ENCODE measurements at places on chromosomes 12 and 14.

- no peak for DNase-seq
These were observed 118.8 kb upstream of the CCND2 start for GRCh38 chr12:4154672-4155225.

- no peak for DNase-seq
These were observed 218.0 kb downstream of the SYT1 start for GRCh38 chr12:79082595-79082994.

GRCh38 chr14:43336351-43336750 is 1170.7 kb downstream of the FSCB start:
- no peak for DNase-seq

DNA sequence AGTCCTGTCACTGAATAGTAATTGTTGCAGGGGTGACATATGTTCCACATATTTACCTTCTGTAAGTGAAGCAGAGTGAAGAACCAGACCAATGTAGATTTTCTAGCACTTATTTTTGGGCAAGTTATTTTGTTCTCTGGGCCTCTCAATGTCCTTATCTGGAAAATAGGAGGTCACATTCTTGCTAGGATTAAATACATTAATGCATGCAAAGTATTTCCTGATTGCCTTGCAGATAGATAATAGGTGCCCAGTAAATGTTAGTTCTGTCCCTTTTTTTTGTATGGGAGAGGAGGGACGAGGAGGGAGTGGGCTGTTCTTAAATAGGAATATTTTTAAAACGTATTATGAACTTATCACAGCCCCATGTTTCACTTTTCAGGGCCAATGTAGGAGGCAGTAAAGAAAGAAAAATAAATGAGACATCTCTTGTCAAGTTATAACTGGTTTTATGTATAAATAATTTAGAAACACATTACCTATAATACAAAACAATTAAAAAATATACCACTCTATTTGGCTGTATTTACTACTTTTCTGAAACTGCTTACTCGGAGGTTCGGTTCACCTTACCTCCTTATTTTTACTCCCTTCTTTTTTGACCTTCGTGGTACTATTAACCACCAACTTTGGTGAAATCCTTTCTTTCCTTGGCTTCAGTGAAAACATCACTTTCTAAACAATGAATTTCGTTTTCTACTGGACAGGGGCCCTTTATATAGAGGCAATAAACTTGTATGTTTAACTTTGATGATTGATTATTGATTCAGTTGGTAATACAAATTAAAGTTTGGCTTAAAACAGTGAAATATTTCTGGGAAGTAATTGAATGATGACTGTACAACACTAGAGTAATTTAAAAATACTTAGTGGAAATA is 41.9 kb downstream of the DIP2B start:
- no peak for DNase-seq

- DNase-seq = no peak
These were observed 12.5 kb upstream of the CACNA2D4 start for GRCh38 chr12:1930803-1931597.

GRCh38 chr12:67813456-67813904 is 164.9 kb downstream of the DYRK2 start:
- DNase-seq = no peak
